ENCODE measurements at places on chromosomes 2 and 18.

GRCh38 chr18:79405781-79406575, 10.2 kb downstream of the NFATC1 start:
- peak; percentile 85 for DNase-seq

GRCh38 chr2:113240150-113240914, 38.4 kb downstream of the PAX8 start:
- peak; percentile 68 for DNase-seq

- DNase-seq, result no peak
Observed at GRCh38 chr18:24270937-24271380, 126.7 kb downstream of the OSBPL1A start.

- DNase-seq, result no peak
Observed at GRCh38 chr18:24209558-24209957, 70.7 kb downstream of the CABYR start.

GRCh38 chr2:199163613-199164458, 293.9 kb downstream of the SATB2 start:
- DNase-seq, result no peak

DNA sequence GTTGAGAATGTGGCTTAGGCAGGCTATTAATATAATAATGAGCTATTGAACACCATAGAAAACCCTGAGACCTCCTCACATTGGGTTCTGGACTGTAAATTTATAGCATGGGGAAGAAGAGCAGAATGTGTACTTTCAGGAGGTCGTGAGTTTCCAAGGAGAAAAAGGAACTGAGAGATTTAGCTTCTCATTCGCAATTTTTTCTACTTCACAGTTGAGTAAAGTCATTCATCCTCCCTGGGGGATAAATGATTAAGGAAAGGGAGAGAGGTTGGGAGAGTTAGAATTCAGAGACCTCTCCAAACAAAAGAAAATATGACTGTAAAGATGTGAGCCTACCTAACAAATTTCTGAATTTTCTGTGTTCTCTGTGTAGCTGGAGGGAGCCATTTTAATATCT, 205.8 kb upstream of the CYRIA start:
- peak; percentile 61 for DNase-seq

DNA sequence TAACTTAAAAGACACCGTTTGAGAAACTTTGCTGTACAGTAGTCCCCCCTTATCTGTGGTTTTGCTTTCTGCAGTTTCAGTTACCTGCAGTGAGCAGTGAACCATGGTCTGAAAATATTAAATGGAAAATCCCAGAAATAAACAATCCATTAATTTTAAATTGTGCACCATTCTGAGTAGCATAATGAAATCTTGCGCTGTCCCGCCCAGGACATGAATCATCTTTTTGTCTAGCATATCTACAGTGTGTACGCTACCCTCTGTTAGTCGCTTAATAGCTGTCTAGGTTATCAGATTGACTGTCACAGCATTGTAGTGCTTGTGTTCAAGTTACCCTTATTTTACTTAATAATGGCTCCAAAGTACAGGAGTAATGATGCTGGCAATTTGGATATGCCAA, 6.1 kb downstream of the ARPC2 start:
- DNase-seq, result no peak

- no peak for DNase-seq
Observed at GRCh38 chr2:17879913-17880274, 1.4 kb downstream of the KCNS3 start.

DNA sequence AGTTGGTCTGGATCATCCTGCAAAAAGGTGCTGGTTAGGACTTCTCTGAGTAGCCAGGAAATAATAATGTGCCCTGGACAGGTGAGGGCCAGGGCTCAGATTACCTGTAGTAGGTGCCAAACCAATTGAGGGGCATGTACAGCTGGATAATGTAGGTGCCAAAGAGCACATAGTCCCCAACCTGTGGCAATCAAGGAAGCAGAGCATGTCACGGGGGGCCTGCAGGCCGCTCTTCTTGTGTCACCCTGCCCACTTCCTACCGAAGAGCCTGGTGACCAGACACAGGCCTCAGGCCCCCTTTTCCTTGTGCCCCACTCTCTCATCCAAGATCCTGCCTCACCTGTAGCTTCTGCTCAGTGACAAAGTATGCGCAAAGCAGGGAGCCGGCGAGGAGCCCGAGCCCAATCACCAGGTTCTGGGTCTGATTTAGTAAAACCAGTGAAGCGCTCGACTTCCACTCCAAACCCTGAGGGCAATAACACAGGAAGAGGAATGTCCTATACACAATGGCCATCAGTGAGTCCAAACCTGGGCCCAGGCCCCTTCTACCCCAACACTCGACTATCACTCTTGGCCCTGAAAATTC, 5.2 kb downstream of the ABCB6 start:
- no peak for DNase-seq

- no peak for DNase-seq
Observed at GRCh38 chr2:5889519-5889918, 197.3 kb downstream of the SOX11 start.

DNA sequence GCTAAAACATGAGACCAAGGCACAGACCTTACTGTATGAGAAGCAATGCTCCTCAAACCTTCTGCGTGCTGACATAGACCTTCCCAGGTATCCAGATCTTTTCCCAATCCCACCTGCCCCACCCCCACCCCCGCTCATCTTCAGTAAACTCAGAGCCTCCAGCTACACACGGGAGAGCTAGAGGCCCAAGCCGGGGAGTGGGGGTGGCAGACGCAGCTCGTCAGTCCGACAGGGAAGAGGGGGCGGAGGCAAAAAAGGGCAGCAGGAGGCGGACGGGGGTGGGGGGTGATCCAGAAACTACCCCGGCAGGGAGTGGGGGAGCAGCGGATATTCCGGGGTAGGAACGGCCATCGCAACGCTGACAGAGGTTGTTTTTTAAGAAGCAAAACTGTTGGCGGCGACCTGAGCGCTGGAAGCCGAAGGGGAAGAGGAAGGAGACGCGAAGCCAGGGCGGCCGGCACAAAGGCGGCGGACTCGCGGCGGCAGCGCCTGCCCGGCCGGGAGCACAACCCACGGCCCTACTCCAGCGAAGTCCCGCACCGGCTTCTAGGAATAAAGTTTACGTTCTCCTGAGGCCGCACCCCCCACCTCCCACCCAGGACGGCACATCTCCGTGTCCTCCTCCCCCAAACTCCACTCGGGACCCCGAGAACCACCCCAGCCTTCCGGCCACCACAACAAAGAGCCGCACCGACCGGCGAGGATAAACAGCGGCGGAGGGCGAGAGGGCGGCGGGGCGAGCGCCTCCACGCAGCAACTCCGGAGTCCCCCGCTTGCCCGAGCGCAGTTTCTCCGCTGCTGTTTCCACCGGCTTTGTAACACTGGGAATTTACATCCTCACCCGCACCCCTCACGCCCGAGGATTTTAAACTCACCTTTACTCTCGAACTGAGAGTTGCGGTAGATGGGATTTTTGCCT, 722 bp downstream of the BAZ2B start:
- DNase-seq, result peak; percentile 92

DNA sequence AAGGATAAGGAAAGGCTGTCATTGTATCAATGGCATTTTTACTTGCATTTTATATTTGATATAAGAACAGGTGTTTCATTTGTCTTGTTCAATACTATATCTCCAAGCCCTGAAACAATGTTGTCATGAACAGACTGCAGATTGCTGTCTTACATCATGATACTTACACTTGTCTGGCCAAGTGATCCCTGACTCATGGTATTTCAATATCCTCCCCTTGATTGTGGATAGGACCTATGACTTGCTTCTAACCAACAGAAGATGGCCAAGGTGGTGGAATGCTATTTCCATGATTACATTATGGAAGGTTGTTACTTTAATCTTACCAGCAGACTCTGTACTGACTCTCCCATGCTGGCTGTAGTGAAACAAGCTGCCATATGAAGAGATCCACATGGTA, 471.1 kb downstream of the CCDC85A start:
- no peak for DNase-seq

DNA sequence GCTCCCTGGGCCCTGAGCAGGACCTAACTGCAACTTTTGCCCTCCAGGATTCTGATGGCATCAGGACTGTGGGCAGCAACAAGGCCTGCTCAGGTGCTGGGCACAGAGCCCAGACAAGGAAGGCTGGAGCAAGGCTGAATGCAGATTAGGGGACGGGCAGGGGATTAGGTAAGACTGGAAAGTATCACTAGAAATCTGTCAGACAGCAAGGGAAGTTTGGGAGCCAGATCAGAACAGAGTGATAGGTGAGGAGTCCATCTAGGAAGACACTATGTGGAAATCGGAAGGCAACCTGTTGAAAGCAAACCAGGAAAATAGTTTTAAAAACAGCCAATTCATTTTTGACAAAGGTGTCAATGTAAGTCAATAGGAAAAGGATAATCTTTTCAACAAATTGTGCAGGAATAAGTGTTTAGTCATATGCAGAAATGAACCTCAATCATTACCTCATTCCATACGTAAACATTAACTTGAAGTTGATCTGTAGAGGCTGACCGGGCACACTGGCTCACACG, 56.4 kb upstream of the STPG4 start:
- no peak for DNase-seq

DNA sequence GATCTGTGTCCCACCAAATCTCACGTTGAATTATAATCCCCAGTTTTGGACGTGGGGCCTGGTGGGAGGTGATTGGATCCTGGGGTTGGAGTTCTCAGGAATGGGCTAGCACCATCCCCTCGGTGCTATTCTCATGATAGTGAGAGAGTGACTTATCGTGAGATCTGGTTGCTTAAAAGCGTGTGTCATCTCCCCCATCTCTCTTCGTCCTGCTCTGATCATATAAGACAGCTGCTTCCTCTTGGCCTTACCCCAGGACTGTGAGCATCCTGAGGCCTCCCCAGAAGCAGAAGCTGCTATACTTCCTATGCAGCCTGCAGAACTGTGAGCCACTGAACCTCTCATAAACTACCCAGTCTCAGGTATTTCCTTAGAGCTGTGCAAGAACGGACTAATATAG, 163.7 kb upstream of the NDUFV2 start:
- peak; percentile 73 for DNase-seq

DNA sequence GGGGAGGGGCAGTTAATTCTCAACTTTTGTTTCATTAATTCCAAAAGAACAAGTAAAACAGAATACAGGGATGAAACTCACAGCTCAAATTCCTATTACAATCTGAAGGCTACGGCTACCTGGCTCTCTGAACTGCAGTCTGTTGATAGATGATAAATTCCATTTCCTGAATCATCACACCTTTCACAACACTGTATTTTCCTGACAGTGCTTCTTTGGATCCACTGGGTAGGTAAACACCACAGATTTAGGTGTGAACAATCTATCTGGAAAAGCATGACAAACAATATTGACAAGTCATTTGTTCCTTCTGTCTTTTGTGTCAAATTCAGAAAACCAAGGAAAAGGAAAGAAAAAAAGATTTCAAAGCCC, 843.2 kb downstream of the LRRTM4 start:
- no peak for DNase-seq

DNA sequence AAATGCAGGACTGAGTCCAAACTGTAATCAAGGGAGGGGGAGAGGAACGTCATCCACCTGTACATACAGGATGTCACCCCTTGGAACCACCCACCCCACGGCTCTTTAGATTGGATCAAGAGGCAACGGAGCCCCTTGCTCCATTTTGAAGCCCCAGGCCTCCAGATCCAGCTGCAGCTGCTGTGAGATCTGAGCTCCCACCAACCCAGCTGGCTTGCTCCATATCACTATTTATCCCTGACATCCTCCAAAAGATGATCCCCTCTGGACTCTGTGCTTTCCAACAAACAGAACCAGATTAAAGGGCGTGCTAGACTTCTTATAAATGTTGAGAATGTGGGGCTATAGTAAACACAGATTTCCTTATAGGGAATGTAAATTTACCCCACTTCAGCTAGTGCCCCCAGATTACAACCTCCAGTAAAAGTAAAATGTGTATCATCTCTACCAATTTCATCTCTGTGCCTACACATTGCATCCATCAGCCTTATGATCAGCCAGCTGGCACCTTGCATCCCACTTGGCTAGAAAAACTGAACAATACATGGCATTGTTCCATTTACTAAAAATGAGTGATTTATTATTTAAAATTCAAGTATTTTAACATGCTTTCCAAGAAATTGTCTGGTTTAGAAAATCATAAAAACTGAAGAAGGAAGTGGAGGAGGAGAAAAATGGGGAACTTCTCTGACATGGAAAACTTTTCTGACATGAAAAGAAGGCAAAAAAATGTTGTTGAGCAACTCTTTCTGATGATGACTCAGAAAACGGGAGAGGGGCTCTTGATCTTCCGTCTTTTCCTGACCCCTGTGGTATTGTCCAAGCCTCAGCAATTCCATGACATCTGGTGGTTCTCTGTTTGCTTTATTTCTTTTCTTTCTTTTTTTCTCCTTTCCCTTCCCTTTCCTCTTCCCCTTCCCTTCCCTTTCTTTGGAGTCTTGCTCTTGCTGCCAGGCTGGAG, 262.6 kb upstream of the THUMPD2 start:
- peak; percentile 85 for DNase-seq

- DNase-seq, result peak; percentile 45
Observed at GRCh38 chr2:206001912-206002311, 84.1 kb downstream of the INO80D start.

GRCh38 chr2:3132466-3132865, 245.2 kb downstream of the EIPR1 start:
- no peak for DNase-seq

- no peak for DNase-seq
Observed at GRCh38 chr18:13811993-13812392, 12.0 kb upstream of the MC5R start.

- peak; percentile 38 for DNase-seq
Observed at GRCh38 chr18:36187193-36187825, at the start of gene MOCOS. Gene MOCOS (plus strand): TSS chr18:36187497. CDS start chr18:36187540, 43 bp downstream.

DNA sequence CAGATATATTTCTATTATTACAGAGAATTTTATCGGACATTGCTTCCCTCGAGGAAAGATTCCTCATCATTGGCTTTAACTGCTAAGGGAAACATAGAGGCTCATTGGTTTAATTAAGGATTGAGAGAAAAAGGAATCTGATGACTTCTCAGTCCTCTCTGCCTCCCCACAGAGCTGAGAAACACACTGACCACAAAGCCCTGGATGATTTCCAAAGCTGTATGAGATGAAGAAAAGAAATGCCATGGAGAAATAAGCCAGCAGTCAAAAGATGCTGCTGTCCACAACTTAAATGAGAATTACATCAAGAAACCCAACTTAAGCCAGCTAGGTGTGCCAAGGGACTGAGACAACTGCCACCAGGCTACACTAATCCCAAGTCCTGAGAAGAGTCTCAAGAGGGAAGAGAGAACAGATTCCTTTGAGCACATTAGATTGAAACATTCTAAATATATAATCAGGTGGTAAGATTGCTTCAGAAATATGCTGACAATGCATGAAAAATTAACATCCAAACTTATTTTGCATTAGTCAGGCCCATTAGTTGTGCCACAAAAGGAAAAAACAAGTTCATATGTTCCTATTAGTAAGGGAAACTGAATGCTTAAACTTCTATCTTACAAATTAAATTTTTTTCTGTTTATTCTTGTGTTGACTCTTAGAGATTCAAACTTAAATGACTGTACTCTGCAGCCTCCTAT, 308.1 kb upstream of the CYRIA start:
- no peak for DNase-seq

Data from inflammatory macrophage (primary cell).